HAP-1 (cell line): ENCODE measurements at places on chromosomes 13 and 19.

- no peak for DNase-seq
Observed at GRCh38 chr13:53341144-53341510, 312.5 kb downstream of the OLFM4 start.

- DNase-seq = no peak
Observed at GRCh38 chr19:45047188-45047797, 8.4 kb downstream of the CLASRP start.

- no peak for DNase-seq
Observed at GRCh38 chr19:18118420-18119012, 20.9 kb downstream of the MAST3 start.

DNA sequence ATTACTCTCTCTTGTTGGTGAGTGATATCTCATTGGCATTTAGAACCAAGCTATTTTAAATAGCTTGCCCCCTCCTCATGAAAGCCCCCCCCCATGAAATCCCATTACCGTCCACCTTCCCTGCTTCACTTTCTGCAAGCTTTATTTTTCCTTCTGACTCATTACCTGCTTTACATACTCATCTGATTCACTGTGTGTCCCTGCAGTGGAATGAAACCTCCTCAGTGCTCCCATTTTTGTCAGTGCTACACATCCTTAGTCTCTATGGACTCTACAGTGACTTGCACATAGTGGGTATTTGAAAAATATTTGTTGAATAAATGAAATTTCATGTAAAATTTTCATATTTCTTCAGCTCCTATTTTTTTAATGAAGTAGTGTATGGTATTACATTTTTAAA lies 62.3 kb downstream of the DOCK9 start:
- DNase-seq = no peak

DNA sequence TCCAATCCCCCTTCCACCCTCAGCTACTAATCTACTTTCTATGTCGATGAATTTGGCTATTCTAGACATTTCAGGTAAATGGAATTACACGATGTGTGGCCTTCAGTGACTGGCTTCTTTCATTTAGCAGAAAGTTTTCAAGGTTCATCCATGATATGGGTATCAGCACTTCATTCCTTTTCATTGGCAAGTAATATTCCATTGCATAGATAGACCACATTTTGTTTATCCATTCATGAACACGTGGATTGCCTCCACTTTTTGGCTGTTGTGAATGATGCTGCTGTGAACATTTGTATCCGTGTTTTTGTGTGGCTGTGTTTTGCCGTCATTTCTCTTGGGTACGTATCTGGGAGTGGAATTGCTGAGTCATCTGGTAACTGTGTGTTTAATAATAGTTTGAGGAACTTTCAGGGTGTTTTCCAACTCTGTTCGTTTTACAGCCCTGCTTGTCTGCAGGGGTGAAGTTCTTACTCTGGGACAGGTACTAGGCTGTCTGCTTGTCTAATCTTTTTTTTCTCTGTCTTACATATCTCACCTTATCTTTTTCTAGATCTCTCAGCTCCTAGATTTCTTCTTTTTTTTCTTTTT lies 32.5 kb downstream of the MARK4 start:
- no peak for DNase-seq

DNA sequence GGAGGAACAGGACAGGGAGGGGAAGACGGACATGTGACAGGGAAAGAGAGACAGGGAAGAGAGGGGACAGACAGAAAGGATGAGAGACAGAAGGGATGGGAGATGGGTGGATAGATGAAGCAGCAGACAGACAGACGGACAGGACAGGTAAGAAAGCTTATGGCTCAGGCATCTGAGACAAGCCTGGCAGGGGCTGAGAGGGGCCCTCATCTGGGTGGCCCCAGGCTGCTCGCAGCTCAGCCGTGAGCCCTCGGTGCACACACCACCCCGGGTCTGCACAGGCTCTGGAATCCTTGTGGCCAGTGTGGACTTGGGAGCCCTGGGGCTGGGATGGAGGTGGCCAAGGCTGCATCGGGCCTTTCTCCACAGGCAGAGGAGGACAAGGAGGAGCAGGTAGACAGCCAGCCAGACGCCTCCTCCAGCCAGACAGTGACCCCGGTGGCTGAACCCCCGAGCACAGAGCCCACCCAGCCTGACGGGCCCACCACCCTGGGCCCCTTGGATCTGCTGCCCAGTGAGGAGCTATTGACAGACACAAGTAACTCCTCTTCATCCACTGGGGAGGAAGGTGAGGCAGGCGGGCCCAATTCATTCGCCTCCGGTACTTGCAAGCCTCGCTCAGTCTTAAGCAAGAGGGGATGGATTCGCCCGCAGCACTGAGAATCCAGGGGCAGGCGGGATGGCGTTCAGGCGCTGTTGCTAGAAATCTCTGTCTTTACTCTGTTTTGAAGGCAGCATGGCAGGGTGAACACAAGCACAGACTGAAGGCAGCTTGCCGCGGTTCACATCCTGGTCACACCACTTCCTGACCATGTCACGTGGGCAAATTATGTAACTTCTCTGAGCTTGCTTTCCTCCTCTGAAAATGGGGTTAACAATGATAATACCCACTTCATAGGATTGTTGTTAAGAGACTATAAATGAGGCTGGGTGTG lies 14.0 kb downstream of the GRAMD1A start:
- DNase-seq = no peak

DNA sequence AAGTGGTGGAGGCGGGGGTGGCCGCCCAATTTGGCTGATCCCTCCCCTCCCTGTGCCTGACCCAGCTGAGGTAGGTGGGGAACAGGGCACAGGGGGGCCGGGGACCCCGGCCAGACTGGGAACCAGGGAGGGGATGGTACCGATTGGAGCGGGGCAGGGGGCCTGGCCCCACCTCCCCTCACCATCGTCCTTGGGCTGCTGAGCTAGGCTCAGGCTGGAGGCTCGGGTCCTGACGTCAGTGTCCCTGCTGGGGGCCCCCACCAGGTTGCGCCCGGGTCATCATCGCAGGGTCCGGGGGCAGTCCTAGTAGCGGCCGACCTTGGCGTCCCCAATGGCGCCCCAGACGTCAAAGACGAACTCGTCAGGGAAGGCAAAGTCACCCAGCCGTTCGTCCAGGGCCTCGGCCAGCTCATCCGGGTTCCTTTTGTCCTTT lies 3.0 kb upstream of the PTGER1 start:
- DNase-seq = no peak

DNA sequence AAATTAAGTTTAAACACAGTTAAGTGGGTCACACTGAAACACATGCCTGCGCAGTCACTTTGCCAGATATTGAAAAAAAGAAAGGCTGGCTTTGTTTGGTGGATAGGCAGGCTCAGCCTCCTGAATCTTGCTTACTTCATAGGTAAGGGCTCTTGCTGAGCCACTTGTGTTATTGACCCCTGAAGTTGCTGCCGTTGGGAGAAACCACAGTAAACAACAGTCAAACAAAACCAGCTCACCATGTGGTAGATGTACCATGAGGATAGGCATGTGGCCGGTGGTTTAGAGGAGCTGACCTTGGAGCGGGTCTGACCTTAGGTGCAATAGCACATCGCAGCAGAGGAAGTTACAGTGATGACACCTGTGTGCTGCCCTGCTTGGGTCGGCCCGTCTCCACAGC lies 52.2 kb downstream of the SPATA13 start:
- no peak for DNase-seq

- DNase-seq = peak; percentile 19
Observed at GRCh38 chr13:107650081-107650701, 565.1 kb downstream of the LIG4 start.

DNA sequence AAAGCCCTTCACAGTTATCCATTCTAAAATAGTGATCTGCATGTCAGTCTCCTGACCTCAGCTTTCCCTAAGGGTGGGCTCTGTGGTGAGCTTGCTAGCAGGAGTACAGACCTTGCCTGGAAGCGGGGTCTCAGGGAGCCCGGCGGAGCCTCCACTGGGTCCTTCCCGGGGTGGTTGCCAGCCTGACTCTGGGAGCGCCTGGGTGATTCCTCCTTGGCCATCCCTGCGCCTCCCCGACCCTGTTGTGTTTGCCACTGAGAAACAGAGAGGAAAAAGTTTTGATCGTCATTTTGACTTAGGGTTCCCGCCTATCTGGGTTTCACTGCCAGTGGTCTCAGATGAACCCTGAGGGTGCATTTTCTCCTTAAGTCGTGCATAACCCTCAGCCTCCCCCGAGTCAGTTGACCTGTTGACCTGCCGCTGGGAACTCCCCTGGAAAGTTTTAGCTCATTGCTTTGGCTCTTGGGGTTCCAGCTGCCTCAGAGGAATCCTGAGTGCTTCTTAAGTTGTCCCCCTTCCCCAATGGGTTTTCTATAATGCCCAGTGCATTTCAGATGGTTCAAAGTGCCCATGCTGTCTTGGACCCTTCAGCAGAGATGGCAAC lies 117.8 kb downstream of the RAB20 start:
- no peak for DNase-seq

DNA sequence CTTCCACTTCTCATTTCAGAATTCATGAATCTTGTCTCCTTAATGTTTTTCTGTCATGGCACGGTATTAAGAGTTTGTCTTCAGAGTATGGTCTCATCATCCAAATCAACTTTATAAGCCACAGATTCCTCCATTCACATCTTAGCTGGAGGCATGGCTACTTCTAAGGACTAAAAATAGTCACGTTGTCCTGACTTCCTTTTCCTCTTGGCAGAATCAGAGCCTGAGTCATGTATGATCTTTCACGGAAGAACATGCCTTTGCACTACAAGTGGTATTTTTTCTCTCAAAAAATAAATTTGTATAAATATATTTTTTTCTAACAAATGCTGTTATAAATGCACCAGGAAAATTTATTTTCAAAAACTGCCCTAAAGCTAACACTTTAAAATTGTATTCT lies 71.4 kb downstream of the ALOX5AP start:
- DNase-seq = no peak

- no peak for DNase-seq
Observed at GRCh38 chr13:46197299-46198048, 14.3 kb upstream of the LRRC63 start.

- no peak for DNase-seq
Observed at GRCh38 chr13:79936368-79937136, 404.4 kb downstream of the SPRY2 start.

DNA sequence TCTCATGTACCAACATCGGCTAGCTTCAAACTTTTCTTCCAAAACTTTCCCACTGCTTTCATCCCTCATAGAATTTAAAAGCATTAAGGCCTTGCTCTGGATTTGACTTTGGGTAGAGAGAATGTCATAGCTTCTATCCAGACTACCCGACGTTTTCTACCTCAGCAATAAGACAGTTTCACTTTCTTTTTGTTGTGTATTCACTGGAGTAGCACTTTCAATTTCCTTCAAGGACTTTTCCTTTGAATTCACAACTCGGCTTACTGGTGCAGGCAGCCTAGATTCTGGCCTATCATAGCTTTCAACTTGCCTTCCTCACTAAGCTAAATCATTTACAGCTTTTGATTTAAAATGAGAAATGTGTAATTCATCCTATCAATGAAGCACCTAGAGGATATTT lies 420.4 kb upstream of the GPC6 start:
- no peak for DNase-seq

DNA sequence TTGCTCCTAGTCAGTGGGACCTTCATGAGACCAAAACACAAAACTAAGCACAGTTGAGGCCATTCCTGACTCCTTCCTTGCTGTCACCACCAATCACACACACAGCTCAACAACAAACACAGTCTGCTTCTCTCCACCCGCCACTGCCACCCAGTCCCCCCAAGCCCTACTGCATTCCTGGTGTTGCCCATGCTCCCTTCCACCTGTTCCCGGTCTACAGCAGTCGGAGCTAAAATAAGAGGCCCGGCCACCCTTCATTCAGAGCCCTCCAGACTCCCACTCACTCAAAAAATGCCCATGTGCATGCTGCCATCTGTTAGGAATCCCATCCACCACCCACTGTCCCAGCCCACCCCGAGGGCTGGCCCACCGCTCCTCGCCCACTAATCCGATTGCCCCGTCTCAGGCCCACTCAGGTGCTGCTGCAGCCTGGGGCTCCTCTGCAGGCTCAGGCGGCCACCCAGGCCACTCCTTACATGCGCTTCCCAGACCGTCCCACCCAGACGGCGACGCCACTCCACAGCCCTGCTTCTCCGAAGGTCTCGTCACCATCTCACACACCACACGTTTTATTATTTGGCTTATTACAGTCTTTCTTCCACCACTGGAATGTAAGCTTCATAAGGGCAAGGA lies 127.6 kb downstream of the RNF17 start:
- no peak for DNase-seq

DNA sequence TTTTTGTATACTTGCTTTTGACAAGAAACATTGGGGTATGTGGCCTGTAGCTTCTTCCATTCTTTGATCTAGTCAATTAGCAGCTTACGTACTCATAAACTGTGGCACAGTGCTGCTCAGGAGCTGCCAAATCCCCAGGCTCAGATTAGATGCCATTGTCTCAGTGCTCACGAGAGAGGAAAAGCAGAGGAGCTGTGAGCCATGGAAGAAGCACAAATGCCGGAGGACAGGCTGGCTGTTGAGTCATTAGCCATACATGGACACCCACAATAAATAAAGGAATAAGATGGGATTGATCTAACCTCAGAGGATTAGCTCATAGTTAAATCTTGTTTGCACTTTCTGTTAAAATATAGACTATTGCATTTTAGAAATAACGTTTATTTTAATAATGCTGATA lies 121.7 kb downstream of the POSTN start:
- DNase-seq = peak; percentile 21

- no peak for DNase-seq
Observed at GRCh38 chr13:64293923-64294322, 2878.3 kb upstream of the PCDH20 start.

DNA sequence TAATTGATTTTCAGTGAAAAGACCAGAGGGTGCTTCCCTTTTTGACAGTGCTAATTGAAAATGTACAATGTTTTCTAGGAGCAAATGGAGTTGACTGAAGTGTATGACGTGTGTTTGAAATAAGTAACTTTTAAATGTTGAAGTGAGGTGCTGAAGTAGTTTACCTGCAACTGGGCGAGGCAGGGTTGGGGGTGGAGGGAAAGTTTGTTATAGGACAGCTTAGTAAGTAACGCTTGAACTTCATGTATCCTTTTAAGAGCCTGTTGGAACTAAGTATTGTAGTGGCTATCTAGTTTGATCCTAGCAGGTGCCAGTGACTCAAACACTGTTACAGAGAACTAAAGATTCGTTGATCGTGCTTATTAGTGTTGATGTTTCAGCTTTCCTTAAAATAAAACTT lies 5.9 kb downstream of the SLAIN1 start:
- no peak for DNase-seq

GRCh38 chr19:18294467-18294864 lies 13.0 kb upstream of the JUND start:
- DNase-seq = no peak

DNA sequence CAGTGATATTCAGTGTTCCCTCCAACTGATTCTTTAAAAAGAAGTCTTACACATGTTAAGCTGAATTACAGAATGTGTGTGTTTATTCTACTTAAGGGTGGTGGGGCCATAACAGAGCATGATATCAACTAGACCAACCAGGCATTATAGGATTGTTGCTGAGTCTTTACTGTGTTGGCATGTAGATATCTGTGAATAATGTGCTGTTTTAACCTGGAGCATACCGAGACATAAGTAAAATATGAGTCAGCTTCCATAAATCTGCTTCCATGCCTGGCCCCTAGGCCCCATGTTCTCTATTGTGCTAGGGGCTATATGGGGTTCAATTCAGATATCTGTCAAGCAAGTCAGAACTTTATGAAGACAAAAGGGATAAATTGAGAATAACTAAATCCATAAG lies 295.7 kb downstream of the MTUS2 start:
- no peak for DNase-seq
